ENCODE measurements at places on chromosomes 2 and 18.

DNA sequence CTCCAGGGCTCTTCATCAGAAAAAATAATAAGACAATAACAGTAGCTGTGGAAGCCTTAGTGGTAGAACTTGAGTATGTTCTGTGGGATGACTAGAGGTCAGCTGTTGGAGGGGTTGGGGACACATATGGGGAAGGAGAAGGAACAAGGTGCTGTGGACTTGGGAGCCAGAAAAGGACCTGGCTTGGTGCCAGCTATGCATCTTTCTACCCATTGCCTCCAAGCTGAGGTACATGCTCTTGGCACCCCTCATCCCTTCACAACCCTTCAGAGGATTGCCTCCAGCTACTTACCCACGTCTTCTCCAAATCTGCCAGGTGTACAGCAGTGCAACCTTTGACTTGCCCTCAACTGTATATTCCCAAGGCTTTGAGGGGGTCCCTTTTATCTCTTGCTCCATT, 15.3 kb upstream of the EPAS1 start:
- no peak for DNase-seq

DNA sequence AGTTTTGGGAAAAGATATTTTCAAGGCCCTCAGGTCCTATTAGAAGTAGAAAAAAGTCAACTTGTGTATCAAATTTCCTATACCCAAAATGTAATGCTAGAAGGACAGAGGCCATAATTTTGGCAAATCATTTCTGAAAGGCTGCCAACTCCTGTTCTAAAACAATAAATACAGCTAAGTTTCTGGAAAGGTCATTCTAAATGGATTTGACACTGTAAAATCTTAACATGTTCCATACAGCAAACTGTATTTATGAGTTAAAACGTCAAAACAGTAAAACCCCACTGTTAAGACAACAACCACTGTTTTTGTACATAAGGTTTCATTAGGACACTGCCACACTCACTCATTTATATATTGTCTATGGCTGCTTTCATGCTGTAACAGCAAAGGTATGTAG, 9.7 kb downstream of the FAM98A start:
- DNase-seq = no peak

- DNase-seq = no peak
Observed at GRCh38 chr2:207139552-207139951, 26.2 kb downstream of the KLF7 start.

- no peak for DNase-seq
Observed at GRCh38 chr2:126586317-126586716, 69.6 kb upstream of the GYPC start.

- no peak for DNase-seq
Observed at GRCh38 chr2:81304154-81304830, 999.7 kb upstream of the LRRTM1 start.

GRCh38 chr2:102771114-102771513, 9.3 kb downstream of the TMEM182 start:
- no peak for DNase-seq

All from activated CD8-positive, alpha-beta memory T cell treated with anti-CD3 and anti-CD28 coated beads, Interleukin-2, amount 10 ng/mL, durations not matched to agents 7 days and 5 days (primary cell).